Mesothelial cell of epicardium (in vitro differentiated cells): ENCODE measurements at places on chromosomes 7 and 10.

DNA sequence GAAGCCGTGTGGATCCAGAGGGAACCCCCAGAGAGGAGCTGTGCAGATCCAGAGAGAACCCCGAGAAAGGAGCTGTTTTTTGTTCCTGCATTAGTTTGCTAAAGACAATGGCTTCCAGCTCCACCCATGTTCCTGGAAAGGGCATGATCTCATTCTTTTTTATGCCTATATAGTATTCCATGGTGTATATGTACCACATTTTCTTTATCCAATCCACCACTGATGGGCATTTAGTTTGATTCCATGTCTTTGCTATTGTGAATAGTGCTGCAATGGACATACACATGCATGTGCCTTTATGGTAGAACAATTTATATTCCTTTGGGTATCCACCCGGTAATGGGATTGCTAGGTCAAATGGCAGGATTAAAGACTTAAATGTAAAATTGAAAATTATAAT, 95.4 kb upstream of the RHEB start:
- DNase-seq = no peak

GRCh38 chr7:129394101-129394500, 40.1 kb upstream of the STRIP2 start:
- DNase-seq = no peak

GRCh38 chr10:1932692-1933094, 195.4 kb upstream of the ADARB2 start:
- no peak for DNase-seq

DNA sequence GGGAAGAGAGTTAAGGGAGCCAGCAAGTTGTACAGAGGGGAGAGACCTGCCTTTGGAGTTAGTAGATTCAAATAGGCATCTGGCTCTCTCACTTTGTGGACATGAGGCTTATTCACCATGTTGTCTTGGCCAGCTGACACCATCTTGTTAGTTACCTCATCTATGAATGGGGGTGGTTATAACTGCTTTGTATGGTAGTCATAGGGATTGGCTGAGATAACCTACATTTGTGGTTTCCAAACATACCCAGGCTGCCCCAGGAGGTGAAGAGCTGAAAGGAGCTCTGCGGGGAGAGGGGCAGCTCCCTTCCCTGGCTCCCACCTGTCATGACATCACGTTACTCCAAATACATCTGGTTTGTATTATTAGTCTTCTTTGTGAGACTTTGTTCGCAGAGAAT, 393.3 kb upstream of the AUTS2 start:
- DNase-seq = no peak

- no peak for DNase-seq
These were observed 56.9 kb downstream of the ZNF92 start for GRCh38 chr7:65430344-65431186.

DNA sequence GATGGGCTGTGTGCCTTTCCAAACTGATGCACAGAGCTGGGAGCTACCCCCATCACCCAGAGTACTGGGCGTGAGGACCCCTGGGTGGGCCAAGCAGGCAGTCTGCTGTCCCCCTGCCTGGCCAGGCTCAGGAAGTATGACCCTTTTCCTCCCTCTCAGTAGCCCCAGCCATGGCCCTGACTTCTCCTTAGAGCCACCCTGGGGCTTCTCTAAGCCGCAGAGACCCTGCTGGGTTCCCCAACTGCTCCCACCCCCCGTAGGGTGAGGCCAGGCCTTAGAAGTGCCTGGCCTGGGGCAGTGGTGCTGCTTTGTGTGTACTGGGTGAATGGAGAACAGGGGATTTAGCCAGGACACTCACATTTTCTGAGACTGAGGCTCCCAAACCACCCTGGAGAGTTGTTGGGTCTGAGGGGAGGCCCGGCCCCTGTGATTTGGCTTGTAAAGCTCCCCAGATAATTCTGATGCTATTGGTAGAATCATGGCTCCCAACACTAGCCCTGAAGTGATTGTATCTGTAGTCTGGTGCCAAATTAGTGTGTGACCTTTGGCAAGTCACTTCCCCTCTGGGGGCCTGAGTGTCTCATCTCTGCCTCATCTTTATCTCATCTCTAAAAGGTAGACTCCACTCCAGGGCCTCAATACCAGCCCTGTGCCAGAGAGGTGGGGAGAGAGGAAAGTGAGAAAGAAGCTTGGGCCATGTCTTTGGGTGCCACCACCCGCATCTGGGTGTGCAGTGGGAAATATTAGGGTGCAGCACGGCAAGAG, 99.7 kb upstream of the PPIF start:
- no peak for DNase-seq

DNA sequence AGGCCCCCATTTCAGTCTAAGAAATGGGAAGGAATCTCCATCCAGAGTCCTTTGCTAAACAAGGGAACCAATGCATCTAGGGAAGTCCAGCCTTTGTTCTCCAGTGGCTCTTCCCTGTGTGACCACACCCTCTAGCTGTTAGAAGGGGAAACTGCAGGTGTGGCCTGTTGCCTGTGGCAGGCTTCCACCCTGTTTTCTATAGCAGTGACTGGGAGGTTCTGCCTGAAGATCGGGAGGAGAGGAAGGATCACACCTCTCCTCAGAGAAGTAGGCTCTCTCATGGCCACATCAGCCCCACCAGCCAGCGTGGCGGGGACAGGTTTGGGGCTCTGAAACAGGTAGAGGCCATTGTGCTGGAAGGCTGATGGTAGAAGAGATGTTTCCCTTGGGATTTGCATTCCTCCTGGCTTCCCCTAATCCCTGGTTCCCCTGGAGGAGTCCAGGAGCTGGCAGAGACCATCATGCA, 47.7 kb upstream of the TRIM8 start:
- no peak for DNase-seq

DNA sequence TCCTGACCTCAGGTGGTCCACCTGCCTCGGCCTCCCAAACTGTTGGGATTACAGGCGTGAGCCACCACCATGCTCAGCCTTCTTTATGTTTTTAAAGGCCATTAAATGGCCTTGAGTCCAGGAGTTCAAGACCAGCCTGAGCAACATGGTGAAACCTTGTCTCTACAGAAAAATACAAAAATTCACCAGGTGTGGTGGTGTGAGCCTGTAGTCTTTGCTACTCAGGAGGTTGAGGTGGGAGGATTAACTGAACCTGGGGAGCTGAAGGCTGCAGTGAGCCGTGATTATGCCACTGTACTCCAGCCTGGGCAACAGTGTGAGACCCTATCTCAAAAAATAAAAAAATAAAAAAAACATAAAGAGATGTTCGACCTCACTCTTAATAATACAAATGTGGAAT, 11.0 kb downstream of the SMO start:
- no peak for DNase-seq

DNA sequence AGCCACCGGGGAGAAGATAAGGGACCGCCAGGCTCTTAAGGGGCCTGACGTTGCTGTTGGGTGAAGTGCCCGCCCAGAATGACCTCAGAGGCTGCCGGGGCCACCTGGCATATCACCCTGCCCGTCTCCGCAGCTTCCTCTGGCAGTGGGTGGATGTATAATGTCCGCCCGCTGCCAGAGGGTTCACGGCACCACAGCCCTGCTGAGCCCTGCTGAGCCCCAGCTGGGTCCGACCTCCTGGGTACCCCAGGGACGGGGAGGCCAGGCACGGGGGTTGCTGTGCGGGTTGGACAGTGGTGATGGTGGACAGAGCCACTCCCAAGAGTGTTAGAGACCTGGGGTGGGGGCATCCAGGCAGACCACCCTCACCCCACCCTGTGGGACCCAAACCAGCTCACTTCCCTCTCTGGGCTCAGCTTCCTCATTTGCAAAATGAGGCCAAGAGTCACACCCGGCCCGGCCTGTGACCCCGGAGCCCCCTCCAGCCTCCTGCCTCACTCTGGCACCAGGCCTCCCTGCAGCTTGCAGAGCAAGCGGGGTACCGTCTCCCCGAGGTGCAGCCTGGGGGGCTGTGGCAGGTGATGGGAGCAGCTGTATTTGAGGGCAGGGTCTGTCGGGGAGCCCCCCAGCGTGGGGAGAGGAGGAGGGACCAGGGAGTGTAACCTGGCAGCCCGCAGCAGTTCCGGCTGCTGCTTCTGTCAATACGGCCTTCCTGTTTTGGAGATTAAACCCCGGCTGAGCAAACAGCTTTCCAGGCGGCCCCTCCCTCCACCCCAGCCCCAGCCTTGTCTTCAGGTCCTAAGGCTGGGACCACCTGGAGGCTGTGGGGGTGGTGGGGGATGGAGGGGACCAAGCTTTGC, 8.4 kb upstream of the LFNG start:
- no peak for DNase-seq

DNA sequence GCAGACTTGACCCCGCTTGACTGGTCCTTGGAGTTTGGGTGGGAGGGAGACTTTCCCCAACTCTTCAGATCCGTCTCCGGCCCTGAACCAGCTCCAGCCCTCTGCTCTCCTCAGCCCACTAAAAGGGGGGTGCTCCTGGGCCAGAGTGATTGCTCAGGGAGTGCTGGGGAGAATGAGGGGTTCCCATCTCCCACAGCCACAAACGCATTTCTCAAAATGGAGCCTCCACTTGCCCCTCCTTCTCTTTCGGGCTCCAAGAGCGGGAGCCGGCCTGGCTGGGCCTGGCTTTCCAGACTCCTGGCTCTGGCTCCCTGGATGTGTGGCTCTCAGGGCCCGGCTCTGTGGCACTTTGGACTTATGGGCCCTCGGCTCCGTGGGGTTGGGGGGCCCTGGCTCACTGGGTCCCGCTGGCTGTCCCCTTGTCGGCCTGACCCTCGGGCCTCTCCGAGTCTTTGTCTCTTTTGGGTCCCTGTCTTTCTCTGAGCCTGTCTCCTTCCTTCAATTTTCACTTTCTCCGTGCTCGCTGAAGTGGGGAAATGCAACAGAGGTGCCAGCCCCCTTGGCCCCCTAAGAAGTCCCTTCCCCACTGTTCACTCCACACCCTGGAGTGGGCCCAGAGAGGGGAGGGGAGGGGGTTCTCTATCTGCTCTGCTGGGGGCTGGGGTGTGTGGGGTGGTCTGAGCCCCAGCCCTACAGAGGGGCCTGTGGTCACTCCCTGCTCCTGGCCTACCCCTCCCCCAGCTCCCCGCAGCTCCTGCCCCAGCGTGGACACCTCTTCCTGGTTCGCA, 713 bp downstream of the LZTS2 start:
- DNase-seq = no peak

DNA sequence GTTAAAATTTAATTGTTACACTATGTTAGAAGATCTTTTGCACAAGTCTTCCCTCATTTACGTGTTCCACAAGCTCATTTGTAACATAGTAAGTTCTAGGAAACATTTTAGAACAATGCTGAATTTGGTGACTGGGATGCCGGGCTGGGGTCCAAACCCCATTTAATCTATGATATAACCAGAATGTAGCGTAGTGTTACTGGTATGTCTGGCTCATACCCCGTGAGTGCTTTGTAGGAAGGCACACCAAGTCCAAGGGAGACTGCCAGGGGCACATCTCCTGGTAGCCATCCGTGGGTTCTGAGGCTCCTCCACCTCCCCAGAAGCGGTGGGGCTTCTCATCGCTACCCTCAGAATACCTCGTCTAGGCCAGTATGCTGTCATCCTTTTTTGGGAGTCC, 21.3 kb upstream of the TMEM236 start:
- no peak for DNase-seq

- DNase-seq = no peak
These were observed 28.6 kb upstream of the SH2D4B start for GRCh38 chr10:80509108-80509402.

DNA sequence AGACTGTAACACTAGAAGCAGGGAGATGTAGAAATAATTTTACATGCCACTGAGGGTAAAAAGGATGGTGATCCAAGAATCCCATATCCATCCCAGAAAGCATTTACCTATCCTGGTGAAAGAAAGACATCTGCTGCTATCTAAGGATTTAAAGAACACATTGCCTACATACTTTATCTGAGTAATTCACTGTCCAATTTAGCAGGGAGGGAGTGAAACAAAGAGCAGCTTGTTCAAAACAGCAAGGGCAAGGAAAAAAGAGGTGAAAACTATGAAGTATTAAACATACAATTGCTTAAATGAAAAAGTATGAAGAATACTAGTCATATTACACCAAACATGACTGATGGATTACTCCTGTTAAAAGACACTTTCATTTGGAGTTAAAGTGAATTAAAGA, 206.2 kb downstream of the PPP1R9A start:
- DNase-seq = no peak

- peak; percentile 40 for DNase-seq
These were observed at the start of gene ELMO1 for GRCh38 chr7:37448636-37449361. Gene ELMO1 (minus strand): TSS chr7:37448864. CDS start chr7:37342690, 106,174 bp downstream.

GRCh38 chr7:44867073-44867995, 18.0 kb downstream of the PURB start:
- DNase-seq = no peak

- no peak for DNase-seq
These were observed 265.4 kb downstream of the INHBA start for GRCh38 chr7:41437257-41438196.

DNA sequence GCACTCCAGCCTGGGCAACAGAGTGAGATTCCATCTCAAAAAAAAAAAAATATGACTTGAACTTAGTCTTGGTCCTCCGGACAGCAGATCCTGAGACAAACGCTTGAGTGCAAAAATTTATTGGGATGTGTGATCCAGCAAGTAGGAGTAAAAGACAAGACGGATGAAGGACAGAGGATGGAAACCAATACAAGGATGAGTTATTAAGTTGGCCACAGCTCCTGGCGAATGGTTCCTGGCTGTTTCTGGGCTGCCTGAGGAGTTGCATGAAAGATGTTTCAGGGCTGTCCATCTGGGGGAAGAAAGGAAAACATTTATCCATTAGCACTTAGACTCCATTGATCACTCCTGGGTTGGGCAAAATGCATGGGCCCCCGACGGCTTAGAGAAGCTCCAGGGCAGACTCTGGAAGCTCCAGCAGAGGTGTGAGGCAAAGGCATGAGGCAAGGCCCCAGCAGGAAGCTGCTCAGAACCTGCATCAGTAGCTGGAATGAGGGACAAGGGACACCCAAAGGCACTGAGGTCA, 98.3 kb upstream of the ZNF438 start:
- DNase-seq = no peak

- no peak for DNase-seq
These were observed 43.5 kb upstream of the CAMK2B start for GRCh38 chr7:44368885-44369284.

DNA sequence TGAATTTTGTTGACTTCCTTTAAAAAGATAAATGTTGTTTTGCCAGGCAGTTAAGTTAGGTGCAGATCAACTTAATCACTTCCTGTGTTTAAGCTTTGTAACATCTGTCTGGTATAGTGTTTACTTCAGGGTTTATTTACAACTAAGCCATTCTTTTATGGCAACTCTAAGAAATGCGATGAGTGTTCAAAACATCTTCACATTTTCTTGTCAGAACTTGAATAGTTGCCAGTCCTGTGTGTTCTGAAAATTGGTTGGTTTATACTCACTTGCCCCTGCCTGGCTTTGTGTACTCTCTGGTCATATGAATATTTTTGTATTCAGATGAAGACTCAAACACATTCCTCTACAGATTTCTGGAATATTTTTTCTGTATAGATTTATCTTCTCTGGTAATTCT, 327.2 kb downstream of the MDFIC start:
- DNase-seq = no peak

- DNase-seq = no peak
These were observed 122.9 kb upstream of the SEMA3A start for GRCh38 chr7:84317536-84317935.

GRCh38 chr7:151550656-151551286, 31.1 kb upstream of the RHEB start:
- DNase-seq = no peak

GRCh38 chr7:154903083-154903731, 99.7 kb downstream of the PAXIP1 start:
- DNase-seq = no peak

GRCh38 chr7:141161550-141162535, 88.0 kb downstream of the TMEM178B start:
- DNase-seq = no peak
